ENCODE measurements at places on chromosomes 6 and 20.

- DNase-seq: no peak
Measured at GRCh38 chr6:90413867-90414266, 117.2 kb upstream of the BACH2 start.

DNA sequence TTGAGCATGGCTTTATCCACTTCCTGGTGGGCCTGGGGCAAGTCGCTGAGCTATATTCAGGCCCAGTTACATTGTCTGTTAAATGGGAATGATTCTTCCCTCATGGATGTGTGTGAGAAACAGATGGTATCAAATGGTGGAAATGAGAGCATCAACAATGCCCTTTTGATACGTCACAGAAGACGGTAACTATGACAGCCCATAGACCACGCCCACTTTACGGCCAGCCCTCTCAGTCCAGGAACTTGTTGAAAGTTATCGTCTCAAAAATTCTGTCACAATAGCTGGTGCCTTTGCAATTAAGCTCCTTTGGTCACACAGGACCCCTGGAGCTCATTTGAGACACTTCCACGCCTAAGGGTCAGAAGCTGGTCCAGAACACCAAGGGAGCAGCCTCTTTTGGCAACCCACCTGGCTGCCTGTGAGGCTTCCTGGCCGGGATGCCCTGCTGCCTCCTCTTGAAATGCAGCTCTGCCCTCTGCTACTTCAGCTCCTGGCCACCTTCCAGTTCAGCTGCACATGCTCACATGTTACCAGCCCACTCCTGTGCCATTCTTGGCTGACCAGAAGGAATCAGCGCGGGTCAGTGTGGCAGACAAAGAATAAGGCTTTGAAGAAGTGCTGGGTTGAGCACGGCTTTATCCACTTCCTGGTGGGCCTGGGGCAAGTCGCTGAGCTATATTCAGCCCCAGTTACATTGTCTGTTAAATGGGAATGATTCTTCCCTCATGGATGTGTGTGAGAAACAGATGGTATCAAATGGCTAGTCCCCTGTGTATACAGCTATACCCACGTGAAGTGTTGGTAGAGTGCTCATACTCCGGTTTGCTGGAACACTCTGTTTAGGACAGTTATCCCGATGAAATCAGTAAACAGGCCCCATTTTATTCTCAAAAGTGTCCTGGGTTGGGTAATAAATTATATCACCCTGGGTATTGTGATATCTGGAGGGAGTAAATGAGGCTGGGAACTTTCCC lies 199.2 kb upstream of the SUPT3H start:
- no peak for DNase-seq

GRCh38 chr6:105058846-105059245 lies 101.9 kb downstream of the LIN28B start:
- no peak for DNase-seq

DNA sequence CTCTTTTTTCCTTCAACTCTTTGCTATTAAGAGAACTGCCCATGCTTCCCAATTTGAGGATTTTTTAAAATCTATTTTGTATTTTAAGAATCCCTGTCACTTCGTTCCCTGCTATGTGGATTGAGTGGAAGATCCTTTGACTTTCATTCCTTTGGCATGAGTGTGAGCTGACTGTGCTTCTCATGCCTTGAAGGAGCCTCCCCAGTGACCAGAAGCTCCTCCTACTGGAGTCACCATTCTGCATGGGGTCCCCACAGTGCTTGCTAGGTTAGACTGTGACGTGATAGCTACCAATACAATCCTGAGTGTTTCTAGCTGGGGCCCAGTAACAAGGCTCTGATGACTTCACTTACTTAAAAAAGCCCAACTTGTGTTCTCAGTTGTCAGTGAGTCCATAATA lies 104.4 kb upstream of the LAMP5 start:
- DNase-seq: no peak

DNA sequence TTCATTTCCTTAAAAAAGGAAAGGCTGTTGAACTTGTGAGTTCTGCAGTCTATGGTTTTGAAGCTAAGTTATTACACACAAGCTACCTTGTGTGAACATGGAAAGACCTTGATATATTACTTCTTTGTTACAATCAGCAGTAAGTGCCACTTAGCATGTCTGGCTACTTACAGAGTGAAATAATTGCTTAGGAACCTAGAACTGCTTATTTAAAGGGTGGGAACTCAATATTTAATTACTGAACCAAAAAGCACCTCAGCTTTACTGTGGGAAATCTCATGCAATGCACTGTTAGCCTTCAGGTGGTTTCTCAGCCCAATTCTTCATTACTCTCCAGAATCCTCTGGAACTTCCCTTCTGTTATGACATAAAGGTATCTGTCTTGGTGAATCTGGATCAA lies 17.9 kb downstream of the PERP start:
- no peak for DNase-seq

DNA sequence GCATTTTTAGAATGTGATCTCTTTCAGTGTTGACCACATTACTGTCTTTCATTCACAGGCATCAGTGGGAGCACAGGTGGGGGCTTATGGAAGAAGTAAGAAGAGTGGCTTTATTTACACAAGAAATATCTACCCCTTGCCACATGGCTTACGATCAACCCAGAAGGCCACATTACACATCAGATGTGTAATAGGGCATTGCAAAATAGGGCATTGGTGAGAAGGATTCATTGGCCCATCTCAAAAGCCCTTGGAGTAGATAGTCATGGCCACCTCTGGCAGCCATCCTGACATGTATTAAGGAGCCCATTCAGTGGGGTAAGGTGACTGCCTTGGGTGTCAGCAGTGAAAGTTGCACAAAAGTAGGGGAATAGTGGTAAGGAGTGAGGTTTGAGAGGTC lies 97.5 kb downstream of the MAFB start:
- DNase-seq: no peak

- DNase-seq: no peak
Measured at GRCh38 chr6:166572370-166573261, 13.9 kb downstream of the RAMACL start.

DNA sequence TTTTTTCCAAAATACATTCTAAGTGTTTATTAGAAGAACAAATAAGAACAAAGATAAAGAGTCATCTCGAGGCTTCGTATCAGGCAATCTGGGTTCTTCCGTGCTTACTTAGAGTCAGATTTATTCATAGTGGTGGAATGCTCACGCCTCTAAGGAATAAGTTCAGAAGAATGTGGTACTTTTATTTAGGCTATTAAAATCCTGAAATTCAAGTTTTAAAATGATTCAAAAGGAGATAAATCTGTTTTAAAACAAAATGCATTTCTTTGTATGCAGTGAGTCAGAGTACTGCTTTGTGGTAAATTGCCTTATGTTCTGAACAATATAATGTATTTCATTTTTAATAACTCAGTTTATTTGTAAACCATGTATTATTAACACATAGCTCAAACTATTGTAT lies 89.1 kb downstream of the FUT9 start:
- DNase-seq: no peak

- no peak for DNase-seq
Measured at GRCh38 chr6:22904431-22904830, 335.1 kb downstream of the HDGFL1 start.

- DNase-seq: no peak
Measured at GRCh38 chr6:127402890-127403617, 56.1 kb downstream of the KIAA0408 start.

DNA sequence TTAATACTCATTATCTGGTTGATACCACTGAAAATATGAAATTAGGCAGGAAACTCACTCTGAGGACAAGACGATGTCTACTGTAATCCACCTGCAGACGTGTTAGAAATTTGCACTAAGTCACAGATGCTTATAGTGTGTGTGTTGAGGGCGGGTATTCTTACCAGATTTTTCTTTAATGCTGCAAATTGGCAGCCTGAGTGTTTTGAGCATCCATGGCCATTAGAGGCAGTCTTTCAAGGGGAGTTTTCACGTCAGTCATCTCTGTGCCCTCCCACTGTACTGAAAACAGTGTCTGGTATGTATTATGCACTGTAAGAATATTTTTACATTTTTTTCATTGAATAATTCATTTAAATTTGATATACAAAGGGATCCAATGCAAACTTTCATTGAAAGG lies 266.5 kb upstream of the QKI start:
- DNase-seq: no peak

GRCh38 chr6:5343998-5344397 lies 82.7 kb downstream of the FARS2 start:
- no peak for DNase-seq

GRCh38 chr6:79403086-79403485 lies 134.1 kb downstream of the LCA5 start:
- DNase-seq: no peak

DNA sequence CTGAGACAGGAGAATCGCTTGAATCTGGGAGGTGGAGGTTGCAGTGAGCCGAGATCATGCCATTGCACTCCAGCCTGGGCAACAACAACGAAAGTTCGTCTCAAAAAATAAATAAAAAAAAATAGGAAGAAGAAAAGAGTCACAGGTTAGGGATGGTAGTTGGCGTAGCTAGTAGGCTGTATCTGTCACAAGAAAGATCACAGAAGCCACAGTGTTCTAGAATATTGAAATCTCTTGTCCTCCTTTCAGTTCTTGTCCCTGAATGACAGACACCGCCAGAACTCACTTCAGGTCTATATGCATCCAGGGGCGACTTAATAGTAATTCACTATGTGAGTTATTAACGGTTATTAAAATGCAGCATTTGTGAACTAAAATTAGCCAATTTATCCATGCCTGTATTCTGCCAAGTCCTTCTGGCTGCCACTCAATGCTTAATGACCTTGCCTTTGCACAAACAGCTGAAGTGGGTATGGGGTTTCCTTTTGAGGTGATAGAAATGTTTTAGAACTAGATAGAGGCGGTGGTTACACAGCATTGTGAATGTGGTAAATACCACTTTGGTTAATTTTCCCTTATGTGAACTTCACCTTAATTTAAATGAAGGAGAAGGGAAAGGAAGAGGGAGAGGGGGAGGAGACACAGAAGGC lies 41.3 kb upstream of the ZMYND8 start:
- no peak for DNase-seq

- DNase-seq: no peak
Measured at GRCh38 chr6:11814106-11814505, 35.5 kb upstream of the ADTRP start.

DNA sequence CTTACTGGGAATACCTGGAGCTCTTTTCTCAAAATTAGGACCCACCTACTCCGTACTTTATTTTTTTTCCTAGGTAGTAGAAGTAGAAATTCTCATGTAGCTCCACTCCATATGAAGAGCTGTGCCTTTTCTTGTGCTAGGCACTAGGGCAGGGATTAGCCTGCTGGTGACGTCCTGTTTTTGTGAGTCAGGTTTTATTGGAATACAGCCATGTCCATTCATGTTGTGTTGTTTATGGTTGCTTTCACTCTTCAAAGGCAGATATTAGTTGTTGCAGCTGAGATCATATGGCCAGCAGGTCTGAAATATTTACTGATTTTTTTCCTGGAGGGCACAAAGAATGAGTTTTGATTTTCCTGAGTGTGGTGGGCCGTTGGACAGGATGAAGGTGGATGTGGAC lies 20.5 kb downstream of the XRN2 start:
- no peak for DNase-seq

DNA sequence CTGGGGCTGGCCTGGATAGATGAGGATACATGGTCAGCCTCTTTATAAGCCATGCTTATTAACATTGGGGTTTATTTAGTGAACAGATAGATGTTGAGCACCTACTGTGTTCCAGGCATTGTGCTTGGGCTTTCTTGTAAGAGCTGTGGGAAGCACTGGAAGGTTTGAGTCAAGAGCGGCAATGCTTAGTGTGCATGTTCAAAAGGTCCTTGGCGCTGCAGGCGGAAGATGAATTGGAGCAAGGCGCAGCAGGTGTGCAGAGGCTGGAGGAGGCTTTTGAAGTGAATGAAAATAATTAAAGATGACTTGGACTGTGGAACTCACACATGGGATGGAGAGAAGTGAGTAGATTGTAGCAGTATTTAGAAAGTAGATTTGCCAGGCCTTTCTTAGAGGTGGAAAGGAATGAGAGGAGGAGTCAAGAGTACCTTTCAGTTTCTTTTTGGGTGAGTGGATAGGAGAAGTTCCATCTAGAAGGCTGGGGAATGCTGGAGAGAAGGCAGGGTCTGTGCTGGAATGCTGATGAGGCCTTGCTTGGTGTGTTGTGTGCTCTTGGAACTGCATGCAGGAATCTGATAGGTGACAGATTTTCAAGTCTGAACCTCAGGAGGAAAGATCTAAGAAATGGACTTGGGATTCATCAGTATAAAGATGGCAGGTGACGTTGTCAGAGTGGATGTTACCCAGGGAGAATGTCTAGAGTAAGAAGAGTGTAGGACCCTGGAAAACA lies 26.4 kb downstream of the SNX9 start:
- DNase-seq: no peak

DNA sequence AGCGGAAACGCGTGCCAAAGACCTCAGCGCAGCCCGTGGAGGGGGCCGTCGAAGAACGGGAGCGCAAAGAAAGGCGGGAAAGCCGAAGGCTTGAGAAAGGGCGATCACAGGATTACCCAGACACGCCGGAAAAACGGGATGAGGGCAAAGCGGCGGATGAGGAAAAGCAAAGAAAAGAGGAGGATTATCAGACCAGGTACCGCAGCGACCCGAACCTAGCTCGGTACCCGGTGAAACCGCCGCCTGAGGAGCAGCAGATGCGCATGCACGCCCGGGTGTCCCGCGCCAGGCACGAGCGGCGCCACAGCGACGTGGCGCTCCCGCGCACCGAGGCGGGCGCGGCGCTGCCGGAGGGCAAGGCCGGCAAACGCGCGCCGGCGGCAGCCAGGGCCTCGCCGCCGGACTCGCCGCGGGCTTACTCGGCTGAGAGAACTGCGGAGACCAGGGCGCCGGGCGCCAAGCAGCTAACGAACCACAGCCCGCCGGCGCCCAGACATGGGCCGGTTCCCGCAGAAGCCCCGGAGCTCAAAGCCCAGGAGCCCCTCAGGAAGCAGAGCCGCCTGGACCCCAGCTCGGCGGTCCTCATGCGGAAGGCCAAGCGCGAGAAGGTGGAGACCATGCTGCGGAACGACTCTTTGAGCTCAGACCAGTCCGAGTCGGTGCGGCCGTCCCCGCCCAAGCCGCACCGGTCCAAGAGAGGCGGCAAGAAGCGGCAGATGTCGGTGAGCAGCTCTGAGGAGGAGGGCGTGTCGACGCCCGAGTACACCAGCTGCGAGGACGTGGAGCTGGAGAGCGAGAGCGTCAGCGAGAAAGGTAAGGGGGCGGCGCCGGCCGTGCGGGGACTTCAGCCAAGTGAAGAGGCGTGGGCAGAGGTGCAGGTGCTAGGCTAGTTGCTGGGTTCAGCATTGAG lies 296.2 kb downstream of the RIMS1 start:
- DNase-seq: no peak

GRCh38 chr6:13268913-13269518 lies 59.3 kb downstream of the TBC1D7 start:
- DNase-seq: peak; percentile 61

GRCh38 chr6:135289816-135290215 lies 108.7 kb downstream of the MYB start:
- DNase-seq: no peak

DNA sequence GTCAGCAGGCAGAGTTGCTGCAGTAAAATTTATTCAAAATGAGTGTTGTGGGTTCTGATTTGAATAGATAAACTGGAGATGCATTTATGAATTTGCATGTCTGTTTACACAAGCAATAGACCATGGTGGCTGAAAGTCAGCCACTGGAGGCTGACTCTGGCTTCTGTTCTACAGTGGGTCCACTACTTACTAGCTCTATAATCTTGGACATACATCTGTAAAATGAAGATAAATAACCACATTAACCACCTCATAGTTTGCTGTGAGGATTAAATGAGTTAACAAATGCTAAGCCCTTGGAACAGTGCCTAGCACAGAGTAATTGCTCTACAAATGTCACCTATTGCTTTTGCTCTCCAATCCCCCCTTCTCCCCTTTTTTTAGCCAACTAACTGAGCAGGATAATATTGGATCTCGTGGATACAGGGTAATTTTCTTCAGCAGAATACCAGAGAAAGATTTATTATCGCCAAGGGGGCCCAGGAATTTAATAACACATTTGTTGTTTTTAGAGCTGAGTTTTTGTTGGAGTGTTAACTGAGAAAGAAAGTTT lies 1.4 kb upstream of the PM20D2 start:
- no peak for DNase-seq
